ENCODE measurements at places on chromosomes 12 and 14.

- no peak for DNase-seq
These were observed 19.4 kb downstream of the ATP6V0A2 start for GRCh38 chr12:123731596-123731995.

GRCh38 chr14:57847706-57848105 lies 18.2 kb downstream of the SLC35F4 start:
- DNase-seq: no peak

GRCh38 chr12:77940011-77940423 lies 109.3 kb downstream of the NAV3 start:
- DNase-seq: no peak

GRCh38 chr12:67161322-67161918 lies 107.7 kb upstream of the CAND1 start:
- peak; percentile 65 for DNase-seq

GRCh38 chr12:6135071-6135470 lies 10.6 kb upstream of the VWF start:
- peak; percentile 44 for DNase-seq

GRCh38 chr14:22556021-22556989 lies 32.7 kb downstream of the DAD1 start:
- peak; percentile 99 for DNase-seq

- peak; percentile 69 for DNase-seq
These were observed 495 bp downstream of the ADIPOR2 start for GRCh38 chr12:1691123-1692007.

DNA sequence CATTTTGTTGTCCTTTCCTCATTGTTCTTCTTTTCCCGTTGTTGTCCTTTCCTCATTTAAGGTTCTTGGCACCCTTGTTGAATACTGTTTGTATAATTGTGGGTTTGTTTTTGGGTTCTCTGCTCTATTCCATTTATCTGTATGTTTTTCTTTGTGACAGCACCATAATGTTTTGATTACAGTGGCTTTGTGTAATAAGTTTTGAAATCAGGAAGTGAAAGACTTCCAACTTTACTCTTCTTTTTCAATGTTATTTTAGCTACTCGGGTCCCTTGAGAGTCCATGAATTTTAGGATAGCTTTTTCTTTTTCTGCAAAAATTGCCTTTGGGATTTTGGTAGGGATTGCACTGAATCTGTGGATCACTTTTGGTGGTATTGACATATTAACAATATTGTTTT lies 28.1 kb downstream of the ETNK1 start:
- DNase-seq: no peak

DNA sequence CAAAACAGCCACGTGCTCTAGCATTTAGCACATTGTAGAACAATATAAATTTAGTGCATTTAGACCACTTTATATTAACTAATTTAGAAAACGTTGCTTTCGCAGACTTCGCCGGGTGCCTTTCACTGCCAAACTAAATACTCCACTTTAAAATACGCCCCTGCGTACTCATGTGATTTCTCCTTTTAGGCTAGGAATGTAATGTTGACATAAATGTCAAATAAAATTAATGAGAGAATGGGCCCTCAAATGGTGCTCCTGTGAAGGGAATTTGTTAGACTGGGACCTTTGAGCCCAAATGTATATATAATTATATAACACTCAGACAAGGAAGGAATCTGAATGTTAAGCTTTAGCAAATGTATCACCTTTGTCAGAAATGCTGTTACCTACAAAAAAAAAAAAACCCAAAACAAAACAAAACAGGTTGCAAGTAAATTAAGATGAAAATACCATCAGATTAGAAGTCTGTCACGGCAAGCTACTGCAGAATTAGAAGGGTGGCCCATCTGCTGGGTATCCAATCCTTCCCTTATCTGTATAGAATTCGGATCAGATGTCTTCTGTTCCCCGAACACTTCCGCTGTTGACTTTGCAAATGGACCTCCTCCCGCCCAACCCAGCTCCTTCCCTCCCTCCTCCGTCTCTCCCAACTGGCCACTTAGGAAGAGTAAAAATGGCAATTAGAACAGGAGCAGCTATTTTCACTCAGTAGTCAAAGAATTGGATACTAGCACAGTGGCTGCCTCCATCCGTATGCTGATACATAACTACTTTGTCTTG lies 159.3 kb upstream of the FOXN3 start:
- no peak for DNase-seq

DNA sequence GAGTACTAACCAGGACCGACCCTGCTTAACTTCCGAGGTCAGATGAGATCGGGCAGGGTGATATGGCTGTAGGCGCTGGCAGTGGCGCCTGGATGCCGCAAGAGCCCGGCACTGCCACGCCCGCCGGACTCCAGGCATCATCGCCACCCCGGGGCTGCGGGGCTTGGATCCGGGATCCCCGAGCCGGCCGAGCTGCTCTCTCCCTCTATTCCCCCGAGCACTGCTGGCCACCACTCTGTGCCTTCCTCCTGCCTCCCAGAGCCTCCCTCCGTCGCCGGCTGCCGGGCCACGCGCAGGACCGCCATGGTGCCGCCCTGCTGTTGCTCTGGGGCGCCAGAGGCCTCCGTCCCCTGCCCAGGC lies 153.2 kb upstream of the ALG10B start:
- no peak for DNase-seq

GRCh38 chr14:104393199-104393897 lies 186.2 kb upstream of the C14orf180 start:
- peak; percentile 25 for DNase-seq

DNA sequence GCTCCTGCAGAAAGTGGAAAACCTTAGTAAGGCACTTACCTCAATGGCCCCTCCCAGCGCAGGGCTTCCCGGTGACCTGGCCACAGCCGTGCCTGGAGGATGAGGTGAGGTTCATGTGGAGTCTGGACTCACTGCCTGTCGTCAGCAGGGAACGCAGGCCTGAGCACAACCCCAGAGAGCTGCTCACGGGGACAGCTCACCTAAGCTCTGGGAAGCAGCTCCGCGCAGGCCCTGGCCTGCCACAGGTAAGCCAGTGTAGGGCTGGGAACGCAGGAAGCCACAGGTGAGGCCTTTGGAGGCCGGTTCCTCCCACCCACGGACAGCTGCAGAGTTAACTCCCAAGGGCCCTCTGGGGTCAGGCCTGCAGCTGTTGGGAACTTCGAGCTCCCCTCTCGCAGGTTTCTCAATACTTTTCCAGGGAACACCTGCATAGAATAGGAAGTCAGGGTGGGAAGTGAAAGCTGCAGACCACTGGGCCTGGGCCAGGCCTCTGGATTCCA lies 32.7 kb downstream of the ANAPC7 start:
- no peak for DNase-seq

GRCh38 chr14:77061630-77062257 lies 33.2 kb upstream of the IRF2BPL start:
- no peak for DNase-seq

DNA sequence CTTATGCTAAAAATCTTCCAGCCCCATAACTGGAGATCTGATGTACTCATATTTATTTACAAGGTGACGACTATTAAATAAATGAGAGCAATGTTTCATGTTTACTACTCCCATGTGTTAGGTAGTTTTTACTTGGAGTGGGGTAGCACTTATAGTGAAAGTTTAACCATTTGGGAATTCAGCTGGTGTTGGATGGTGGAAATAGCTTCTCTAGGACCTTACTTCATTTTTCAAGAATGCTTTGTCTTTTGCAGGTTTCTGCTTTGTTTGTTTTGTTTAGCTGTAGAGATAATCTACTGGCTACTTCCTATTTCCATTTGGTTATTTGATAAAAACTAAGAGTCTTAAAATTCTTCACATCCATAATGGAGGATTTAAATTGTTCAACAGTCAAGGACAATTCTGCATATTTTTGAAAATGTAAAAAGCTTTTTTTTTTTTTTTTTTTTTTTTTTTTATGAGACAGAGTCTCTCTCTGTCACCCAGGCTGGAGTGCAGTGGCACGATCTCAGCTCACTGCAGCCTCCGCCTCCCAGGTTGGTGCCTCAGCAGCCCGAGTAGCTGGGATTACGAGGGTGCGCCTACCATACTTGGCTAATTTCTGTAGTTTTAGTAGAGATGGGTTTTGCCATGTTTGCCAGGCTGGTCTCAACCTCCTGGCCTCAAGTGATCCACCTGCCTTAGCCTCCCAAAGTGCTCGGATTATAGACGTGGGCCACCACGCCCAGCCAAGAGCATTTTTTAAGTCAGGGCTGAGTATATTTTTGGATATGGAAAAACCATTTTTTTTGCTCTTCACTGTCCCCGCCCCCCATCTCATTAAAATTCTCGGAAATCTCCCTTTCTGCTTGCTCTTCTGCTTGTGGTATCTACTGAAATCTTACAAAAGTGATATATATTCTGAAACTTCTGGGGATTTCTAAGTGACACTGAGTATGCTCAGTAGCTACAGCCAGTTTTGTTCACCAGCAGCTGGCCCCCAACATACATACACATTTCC lies 1.4 kb upstream of the ABCD2 start:
- no peak for DNase-seq

GRCh38 chr12:39413836-39414771 lies 28.8 kb downstream of the KIF21A start:
- DNase-seq: no peak

- no peak for DNase-seq
These were observed 2.1 kb downstream of the TMEM30B start for GRCh38 chr14:61279082-61279481.

- no peak for DNase-seq
These were observed 69.3 kb downstream of the ANKS1B start for GRCh38 chr12:99915251-99916082.
